Nephron progenitor cell (in vitro differentiated cells): ENCODE measurements at places on chromosomes 5 and 9.

DNA sequence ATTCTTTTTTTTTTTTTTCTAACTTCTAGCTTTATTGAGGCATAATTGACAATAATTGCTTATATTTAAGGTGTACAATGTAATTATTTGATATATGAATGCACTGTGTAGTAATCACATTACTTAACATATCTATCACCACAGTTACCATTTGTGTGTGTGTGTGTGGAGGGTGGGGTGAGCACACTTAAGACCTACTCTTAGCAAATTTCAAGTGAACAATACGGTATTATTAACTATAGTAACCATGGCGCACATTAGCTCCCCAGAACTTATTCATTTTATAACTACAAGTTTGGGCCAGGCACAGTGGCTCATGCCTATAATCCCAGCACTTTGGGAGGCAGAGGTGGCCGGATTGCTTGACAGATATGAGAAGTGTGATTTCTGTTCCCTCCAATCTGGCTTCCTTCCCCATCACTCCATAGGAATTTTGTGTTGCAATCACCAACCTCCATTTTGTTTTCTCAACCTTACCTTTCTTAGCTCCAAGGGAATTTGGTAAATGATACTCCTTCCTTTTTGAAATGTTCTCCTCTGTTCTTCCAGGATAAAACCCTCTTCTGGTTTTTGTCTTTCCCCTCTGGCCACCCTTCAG lies 14.9 kb downstream of the TXN start:
- no peak for DNase-seq

DNA sequence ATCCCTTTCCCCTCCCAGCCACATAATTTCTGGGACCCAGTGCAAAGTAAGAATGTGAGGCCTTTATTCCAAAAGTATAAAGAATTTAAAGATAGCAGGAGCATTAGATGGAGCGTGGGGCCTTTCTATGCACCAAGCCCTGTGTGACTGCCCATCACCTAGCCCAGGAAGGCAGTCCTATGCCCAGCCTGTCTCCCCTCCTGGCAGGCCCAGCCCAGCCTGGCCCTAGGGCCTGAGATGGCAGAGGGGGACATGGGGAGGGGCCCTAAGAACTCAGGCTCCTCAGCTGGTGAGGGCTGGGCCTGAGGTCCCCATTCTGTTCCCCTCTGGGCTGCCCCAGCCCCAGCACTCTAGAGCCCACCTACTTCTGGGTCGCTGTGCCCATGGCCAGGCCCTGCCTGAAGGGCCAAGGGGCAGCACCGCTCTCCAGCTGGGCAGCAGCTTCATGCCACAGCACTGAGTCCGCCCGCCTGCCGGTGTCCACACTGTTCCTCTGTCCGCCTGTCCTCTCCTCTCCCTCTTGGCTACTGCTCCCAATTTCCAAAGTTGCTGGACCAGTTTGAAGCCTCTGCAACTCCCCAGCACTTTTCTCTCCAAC lies 995 bp upstream of the SLC23A1 start:
- no peak for DNase-seq

GRCh38 chr5:6596388-6596787 lies 36.5 kb downstream of the NSUN2 start:
- DNase-seq, result no peak

- DNase-seq, result no peak
These were observed 341.8 kb upstream of the CTNND2 start for GRCh38 chr5:12246036-12246435.

GRCh38 chr9:34291023-34291422 lies 38.0 kb downstream of the KIF24 start:
- DNase-seq, result no peak

DNA sequence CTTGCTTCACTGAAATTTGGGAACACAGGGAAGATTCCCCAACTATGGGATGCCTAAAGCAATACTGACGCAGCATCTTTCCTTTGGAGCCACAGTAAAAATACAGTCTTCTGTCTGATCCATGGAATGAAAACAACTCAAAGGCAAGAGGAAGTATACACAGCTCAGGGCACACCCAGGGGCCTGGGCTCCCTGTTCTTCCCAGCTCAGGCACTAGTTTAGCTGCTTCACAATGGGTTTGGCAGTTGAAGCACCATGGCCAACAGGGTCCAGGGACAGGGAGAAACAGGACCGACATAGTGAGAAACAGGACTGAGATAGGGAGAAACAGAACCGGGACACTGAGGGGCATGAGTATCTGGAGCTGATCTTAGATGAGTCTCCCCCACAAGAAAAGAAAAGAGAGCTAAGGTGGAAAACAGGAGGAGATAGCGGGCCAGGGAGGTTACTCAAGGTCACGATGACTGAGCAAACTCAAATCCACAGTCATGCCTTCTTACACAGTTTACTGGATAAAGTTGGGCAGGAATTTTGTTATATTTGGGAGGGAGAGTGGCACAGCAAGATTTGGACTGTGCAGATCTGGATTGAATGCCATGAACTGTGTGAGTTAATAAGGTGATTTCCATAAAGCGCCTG lies 198.8 kb downstream of the SMARCA2 start:
- DNase-seq, result no peak

- DNase-seq, result no peak
These were observed 87.9 kb upstream of the GRIA1 start for GRCh38 chr5:153402550-153402949.

DNA sequence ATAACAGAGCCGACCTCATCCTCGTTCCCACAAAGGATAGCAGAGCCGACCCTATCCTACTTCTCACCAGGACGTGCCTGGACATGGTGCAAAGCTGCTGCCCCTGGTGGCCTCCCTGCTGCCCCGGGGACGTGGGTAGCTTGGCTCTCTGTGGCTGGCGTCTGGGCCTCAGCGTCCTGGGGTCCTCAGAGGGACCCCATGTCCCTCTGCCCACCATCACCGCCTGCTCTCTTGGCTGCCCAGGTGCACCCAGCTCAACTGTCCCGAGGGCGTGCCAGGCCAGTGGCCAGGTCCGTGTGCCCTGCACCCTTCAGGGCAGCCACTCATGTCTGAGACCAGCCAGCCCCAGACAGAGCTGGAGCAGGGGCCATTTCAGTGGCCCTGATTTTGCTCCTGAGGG lies 8.5 kb downstream of the NKD2 start:
- DNase-seq, result no peak

GRCh38 chr5:90096415-90097081 lies 313.0 kb downstream of the CETN3 start:
- no peak for DNase-seq

DNA sequence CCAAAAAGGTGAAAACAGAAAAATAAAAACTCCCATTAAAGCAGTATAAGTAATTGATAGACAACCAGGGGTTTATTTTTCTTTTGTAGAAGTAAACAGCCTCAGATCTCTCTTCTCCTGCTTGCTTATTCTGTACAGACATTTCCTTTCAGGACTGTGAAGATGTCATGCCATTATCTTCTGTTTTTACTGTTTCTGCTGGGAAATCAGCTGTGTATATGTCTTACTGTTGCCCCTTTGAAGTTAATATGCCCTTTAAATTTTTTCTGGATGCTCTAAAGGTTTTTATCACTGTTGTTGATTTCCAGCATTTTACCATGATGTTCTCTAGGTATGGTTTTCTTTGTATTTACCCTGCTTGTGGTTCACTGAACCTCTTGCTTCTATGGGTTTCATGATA lies 199.5 kb downstream of the NXNL2 start:
- DNase-seq, result no peak

DNA sequence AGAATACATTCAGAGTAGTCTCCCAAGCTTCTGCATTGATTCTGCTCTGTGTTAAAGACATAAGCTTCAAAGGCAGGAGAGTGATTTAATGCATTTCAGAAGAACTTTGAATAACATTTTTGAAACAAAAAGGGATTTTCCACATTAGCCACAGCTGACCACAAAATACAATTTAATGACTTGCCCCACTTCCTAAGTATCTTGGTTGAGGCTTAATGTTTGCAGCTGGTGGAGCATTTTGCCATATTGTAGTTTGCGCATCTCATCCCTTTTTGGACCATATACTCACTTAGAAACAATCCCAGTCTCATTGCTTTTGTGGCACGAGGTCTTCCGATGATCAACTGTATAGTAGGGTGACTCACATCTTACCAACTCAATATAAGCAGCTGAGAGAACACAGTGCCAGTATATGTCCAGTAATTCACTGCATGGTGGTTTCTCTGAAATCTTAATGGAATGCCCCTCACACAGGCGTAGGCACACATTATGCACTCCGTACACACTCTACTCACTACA lies 455.8 kb upstream of the PTGER4 start:
- no peak for DNase-seq

GRCh38 chr9:84179531-84179930 lies 161.0 kb downstream of the SLC28A3 start:
- no peak for DNase-seq

DNA sequence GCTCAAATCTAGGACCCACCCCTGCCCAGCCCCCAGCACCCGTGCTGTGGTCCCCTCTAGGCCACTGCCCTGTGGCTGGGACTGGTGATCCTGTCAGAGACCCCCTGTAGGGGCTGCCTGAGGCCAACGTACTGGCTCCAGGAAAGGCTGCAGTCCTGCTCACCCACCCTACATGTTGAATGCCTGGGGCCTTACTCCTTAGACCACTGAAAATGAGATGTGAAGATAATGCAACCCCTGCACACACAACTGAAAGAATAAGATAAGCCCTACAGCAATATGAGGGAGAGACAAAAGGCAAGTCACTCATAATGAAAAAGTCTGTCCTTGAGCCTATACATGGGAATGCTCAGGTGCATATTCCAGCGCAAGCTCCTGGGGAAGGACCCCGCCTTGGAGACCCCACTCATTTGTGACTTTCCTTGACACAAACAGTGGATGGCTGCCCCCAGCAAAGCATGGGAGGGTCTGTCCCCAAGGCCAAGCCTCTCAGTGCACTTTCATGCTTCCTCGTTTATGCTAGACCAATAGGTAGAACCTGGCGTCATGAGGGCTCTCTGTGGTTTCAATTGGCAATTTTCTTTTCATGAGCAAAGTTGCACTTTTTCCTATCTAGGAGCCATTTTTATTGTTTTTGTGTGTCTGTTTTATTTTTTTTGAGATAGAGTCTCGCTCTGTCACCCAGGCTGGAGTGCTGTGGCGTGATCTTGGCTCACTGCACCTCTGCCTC lies 12.5 kb upstream of the WNK2 start:
- DNase-seq, result no peak

DNA sequence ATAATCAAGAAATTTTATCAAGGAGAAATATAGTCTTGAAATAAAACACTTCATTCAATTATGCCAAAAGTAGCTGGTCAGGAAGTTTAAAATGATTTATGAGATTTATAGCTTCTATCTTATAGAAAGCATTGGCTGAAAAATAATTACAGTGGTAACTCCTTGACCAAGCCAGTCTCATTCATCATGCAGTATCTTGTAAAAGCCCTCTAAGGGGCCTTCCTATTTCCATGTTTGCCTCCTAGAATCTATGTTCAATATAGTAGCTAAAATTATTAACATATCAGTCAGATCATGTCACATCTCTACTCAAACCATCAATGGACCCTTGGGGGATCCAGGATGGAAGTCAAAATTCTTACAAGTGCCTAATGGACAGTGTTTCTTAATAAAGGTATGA lies 393.4 kb upstream of the ST8SIA4 start:
- no peak for DNase-seq

DNA sequence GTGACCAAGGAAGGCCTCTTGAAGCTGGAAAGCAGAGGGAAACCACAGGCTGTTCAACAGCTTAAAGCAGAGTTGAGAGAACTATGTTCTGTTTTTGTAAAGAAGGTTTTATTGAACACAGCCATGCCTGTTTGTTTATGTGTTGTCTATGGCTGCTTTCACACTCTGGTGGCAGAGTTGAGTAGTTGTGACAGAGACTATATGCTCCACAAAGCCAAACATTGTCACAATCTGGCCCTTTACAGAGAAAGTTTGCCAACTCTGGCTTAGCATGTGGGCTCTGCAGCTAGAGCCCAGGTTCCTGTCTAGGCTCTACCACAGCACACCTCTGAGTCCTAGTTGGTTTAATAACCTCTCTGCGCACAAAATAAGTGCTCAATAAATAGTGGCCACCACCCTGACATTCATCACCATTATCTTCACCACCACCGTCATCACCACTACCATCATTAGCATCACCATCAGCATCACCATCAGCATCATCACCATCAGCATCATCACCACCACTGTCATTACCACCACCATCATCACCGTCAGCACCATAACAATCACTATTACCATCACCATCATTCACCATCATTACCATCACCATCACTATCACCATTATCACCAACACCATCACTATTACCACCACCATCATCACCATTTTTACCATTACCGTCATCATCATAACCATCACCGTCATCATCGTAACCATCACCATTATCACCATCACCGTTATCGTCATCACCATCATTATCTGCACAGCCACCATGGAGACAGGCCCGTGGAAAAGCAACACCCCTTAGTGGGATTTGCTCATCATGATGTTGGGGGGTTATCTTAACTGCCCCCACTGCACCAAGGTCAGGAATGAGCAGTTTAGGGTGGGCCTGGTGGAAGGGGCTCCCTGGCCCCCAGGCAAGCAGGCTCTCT lies 18.3 kb downstream of the AKNA start:
- no peak for DNase-seq

DNA sequence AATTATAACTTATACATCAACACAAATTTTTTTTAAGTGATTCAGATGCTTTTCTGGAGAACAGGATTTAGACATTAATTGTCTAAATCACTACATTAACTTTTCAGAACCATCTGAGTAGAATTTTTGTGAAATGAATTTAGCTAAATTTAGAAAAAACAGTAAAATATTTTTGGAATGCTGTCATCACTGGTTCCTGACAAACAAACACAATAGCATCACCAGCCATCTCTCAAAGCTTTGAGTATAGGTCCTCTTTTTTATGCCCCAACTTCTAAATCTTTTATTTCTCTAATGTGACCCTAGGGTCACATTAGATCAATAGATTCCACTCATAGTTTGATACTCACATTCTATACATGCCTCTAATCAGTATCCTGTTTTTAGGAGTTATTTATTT lies 104.6 kb downstream of the PRR16 start:
- DNase-seq, result no peak

DNA sequence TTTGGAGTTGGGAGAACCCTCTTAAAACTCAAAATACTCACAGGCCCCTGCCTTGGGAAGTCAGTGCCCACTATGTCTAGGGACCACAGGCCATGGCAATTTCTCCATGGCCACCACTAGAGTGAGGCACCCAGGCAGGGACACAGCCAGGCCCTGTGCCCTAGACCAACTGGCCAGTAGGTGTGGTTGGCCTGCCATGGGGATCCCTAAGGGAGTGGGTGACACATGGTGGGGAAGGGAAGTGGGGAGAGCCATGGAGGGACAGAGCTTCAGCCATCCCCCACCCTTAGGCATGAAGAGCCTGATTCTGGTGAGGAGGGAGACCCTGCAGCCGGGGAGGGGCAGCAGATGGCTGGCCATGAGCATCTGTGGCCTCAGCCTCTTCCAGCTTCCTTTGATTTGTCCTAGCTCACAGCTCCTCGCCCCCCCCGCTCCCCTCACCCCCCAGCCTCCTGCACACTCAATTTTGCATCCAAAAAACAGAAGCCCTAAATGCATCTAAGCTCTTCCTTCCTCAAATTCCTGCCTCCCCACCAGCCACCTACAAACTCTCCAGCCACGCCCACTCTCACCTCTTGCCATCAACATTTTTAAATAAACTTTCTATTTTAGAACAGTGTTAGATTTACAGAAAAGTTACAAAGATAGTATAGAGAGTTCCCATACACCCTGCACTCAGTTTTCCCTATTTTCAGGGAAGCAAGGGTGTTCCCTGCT lies 1.6 kb upstream of the DBN1 start:
- DNase-seq, result no peak

- no peak for DNase-seq
These were observed 4.9 kb downstream of the TPRN start for GRCh38 chr9:137195525-137196220.
